ENCODE measurements at places on chromosomes 2 and 18. TPM values are rescaled to one million over a fixed set of nuclear protein-coding genes. Genes with fewer than 3 reads are reported as not detected.

DNA sequence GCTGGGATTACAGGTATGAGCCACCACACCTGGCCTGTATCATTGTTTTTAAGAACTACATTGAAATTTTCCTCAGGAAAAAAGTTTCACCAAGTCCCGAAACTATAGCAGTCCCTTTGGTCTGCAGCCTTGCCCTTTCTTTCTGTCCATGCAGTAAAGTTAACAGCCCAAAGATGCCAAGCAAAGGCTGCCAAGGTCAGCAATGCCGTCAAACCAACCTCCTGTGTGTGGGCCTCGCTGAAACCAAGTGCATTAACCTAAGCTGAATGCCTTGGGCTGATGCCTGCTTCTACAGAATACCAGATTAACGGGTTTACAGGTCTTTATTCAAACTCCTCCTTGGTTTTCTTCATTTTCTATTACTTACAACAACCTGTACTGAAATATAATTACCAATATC is 73.1 kb downstream of the EIF5B start:
- H3K36me3 ChIP-seq, result peaks cover 10% of the 10 kb centered on the region
- peaks cover 2% of the 10 kb centered on the region for H3K4me1 ChIP-seq
- no peak for DNase-seq
- H3K27ac ChIP-seq, result no peak overlapping the region
- H3K4me3 ChIP-seq, result no peak overlapping the region

UXS1 gene
- 33.6 TPM for total RNA-seq

- no peak overlapping the region for H3K27ac ChIP-seq
- no peak for DNase-seq
- H3K4me3 ChIP-seq, result no peak overlapping the region
- H3K4me1 ChIP-seq, result no peaks in the 10 kb centered on the region
- no peaks in the 10 kb centered on the region for H3K36me3 ChIP-seq
Observed at GRCh38 chr2:55403256-55403998, 16.2 kb downstream of the CCDC88A start.

BUB1 gene
- not detected for total RNA-seq

DNA sequence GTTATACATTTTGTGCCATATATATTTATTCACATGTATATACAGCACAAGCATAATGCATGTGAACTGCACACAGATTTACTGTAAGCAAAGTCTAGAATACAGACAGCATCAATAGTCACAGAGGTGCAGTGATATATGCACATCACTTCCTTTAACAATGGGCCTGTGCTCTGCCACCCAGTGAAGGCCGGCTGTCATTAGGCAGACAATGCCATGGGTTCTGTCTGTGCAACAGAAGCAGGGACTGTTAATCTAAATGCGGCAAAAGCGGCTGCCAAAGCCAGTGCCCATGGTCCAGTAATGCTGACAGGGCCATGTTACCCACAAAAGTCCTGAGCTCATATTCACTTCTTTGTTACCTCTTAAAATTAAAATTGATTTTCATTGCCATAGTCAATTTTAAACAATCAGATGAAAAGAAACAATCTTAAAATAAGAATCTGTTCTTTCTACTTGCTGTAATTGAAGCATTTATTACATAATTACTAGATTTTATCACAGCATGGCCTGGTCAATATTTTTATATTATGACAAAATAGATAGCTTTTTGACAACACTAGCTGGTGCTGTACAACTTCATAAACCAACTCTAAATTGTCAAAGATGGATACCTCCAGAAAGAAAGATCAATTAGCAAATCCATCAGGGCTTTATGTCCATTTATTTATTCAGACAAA is 232.0 kb downstream of the STK39 start:
- H3K27me3 ChIP-seq, result no peaks in the 10 kb centered on the region
- no peak overlapping the region for H3K27ac ChIP-seq
- DNase-seq, result no peak

RAB1A gene
- total RNA-seq, result 53.7 TPM

GRCh38 chr2:169452080-169452479 is 27.2 kb upstream of the BBS5 start:
- no peaks in the 10 kb centered on the region for H3K4me1 ChIP-seq
- H3K4me3 ChIP-seq, result no peak overlapping the region
- DNase-seq, result no peak
- H3K27ac ChIP-seq, result no peak overlapping the region
- no peaks in the 10 kb centered on the region for H3K27me3 ChIP-seq

DNA sequence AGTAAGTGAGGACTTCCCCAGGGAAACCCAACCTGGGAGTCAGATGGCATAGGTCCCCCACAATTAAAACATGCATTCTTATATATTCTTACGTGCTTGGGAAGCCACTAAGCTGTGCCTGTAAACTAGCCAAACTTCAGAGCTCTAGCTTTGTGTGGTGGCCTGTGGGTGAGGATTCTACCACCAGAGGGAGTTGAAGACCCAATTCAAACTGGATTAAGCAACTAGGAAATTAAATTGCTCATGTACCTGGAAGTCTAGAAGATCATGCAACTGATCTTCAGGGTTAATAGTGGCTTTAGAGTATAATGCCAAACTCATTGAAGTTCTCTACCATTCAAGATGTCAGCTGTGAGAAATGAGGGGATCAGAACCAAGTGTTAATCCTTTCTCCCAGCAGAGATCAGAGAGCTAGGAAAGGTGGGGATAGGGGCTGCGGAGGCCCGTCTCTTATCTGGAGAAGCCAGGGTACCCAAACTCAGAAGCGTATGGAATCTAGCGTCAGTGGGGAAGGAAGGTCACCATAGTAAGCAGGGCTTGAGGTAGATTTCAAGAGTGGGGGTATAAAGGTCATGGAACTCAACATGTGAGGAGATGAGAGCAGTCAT is 53.2 kb upstream of the CCDC85A start:
- H3K36me3 ChIP-seq, result no peaks in the 10 kb centered on the region
- H3K4me1 ChIP-seq, result no peaks in the 10 kb centered on the region
- peak; percentile 60 for DNase-seq

DNA sequence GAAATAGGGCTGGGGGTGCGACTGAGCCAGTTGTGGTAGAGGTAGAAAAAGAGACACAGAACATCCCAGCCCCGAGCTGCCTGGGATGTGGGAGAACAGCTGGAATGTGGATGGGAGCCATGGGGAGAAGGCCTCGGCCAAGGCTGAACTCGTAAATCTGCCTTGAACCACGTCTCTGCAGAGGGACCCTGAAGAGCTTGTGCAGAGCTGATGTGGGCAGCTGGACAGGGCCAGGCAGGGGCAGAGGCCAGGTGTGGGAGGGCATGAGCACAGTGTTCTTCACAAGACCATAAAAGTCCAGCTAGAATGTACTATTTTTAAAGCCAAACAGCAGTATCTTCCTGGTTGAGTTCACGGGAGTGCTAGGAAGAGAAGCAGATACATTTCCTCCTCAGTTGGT is 5.7 kb downstream of the TCF23 start:
- H3K4me3 ChIP-seq, result no peak overlapping the region
- no peaks in the 10 kb centered on the region for H3K27me3 ChIP-seq

GRCh38 chr2:190910341-190911136 is 29.9 kb downstream of the GLS start:
- no peak overlapping the region for H3K4me3 ChIP-seq
- no peaks in the 10 kb centered on the region for H3K27me3 ChIP-seq
- no peak for DNase-seq
- H3K27ac ChIP-seq, result no peak overlapping the region
- H3K36me3 ChIP-seq, result peaks cover 3% of the 10 kb centered on the region
- H3K4me1 ChIP-seq, result peaks cover 13% of the 10 kb centered on the region

DNA sequence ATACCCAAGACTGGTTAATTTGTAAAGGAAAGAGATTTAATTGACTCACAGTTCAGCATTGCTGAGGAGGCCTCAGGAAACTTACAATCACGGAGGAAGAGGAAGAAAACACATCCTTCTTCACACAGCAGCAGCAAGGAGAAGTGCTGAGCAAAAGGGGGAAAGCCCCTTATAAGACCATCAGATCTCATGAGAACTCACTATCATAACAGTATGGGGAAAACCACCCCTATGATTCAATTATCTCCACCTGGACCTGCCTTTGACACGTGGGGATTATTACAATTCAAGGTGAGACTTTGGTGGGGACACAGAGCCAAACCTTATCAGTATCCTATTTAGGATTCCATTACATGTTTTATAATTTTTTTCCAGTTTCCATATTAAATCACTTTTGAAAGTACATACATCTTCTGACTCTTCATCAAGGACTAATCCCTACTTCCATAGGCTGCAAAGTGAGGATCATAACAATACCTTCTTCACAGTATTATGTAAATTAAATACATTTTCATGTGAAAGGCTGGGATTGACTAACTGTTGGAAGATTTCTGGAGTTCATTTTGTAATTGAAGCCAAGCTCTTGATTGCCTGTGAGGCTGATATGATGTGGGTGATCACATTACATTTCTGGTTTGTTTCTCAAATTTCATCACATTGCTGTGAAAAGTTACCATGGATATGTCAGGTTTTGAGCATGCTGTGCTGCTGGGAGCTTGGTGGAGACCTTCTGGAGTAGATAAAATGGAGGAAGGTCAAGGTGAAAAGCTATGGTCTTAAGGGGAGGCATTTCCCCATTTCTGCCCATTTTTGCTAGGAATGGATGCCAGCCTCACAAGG is 31.7 kb upstream of the CERS6 start:
- H3K36me3 ChIP-seq, result no peaks in the 10 kb centered on the region
- no peak overlapping the region for H3K4me3 ChIP-seq
- no peak overlapping the region for H3K27ac ChIP-seq

GRCh38 chr2:204988836-204989235 is 443.6 kb downstream of the PARD3B start:
- no peak for DNase-seq
- H3K27me3 ChIP-seq, result no peaks in the 10 kb centered on the region
- no peaks in the 10 kb centered on the region for H3K4me1 ChIP-seq
- no peak overlapping the region for H3K27ac ChIP-seq
- H3K4me3 ChIP-seq, result no peak overlapping the region
- no peaks in the 10 kb centered on the region for H3K36me3 ChIP-seq

DNA sequence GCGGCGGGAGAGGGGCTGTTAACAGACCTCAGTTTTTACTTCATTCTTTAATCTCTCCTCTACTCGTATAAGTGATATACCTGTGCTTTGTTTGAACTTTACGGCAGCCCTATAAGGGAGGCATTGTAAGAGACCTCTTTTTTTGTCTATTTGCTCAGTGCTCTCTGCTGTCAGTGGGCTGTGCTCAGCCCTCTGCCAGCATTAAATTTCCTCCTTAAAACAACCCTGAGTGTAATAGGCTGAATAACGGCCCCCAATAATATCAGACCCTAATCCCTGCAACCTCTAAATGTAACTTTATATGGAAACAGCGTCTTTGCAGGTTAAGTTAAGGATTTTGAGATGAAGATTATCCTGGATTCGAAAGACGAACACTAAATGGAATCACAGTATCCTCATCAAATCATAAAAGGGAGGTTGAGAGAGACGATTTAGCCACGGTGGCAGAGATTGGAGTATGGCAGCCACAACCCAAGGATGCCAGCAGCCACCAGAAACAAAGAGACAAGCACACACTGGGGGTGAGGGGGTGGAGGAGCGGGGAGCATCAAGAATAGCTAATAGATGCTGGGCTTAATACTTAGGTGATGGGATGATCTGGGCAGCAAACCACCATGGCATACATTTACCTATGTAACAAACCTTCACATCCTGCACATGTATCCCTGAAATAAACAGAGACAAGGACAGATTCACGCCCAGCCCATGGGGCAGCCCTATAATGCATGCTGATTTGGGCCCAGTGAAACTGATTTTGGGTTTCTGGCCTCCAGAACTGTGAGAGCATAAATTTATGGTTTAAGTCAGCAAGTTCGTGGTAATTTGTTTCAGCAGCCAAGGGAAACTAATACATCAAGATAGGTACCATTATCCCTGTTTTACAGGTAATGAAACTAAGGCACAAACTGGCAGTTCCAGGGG is 894 bp upstream of the FARSB start:
- H3K4me3 ChIP-seq, result peak overlapping the region; percentile 69
- DNase-seq, result no peak
- H3K4me1 ChIP-seq, result peaks cover 35% of the 10 kb centered on the region
- no peaks in the 10 kb centered on the region for H3K36me3 ChIP-seq

TGFA gene
- total RNA-seq, result 13.5 TPM

DNA sequence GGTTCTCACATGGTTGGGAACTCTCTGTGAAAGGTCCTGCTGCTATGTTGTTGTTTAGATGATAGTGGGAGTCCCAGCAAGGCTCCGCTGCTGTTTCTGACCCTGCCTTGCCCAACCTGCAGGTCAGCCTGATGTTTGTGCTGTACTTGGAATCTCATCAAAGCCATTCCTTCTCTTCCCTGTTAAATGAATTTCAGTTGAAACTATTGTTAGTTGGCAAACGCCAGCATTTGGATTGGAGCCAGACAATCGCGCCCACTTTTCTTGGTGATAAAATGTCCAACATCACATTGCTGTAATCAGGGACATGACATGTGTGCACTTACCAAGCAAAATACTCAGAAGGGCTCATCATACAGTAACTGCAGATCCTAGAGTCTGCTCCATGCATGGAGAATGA is 12.8 kb upstream of the TWSG1 start:
- H3K36me3 ChIP-seq, result no peaks in the 10 kb centered on the region
- H3K27me3 ChIP-seq, result no peaks in the 10 kb centered on the region
- DNase-seq, result no peak
- no peaks in the 10 kb centered on the region for H3K4me1 ChIP-seq
- H3K4me3 ChIP-seq, result no peak overlapping the region

DNA sequence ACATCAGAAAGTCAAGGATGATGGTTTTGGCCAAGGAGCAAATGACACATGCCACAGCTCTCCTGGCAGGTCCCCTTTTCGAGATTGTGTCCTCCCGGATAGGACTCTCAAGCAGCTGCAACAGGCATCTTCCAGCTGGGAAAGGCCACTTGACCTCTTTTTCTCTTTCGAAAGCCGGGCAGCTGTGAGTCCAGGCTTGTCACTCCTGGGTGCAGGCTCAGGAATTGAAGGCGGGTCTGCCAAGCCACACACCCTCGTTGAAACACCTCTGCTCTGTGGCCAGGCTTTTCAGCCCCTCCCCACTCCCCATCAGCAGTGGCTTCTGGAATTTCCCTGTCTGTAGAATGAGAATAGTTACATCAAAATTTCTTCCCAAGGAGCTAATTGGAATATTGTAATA is 98.0 kb downstream of the CCDC138 start:
- DNase-seq, result no peak
- no peak overlapping the region for H3K4me3 ChIP-seq
- H3K27ac ChIP-seq, result no peak overlapping the region
- no peaks in the 10 kb centered on the region for H3K4me1 ChIP-seq
- H3K27me3 ChIP-seq, result no peaks in the 10 kb centered on the region

L3MBTL4 gene
- total RNA-seq, result 11.2 TPM

SPP2 gene
- not detected for total RNA-seq

INPP5D gene
- 0.99 TPM for total RNA-seq

SERPINB7 gene
- total RNA-seq, result not detected

STAMBP gene
- 10.4 TPM for total RNA-seq

MRPL53 gene
- 20.1 TPM for total RNA-seq
